Activated CD8-positive, alpha-beta memory T cell treated with anti-CD3 and anti-CD28 coated beads for 36 hours (primary cell): ENCODE measurements at places on chromosomes 1 and 21. TPM values are rescaled to one million over a fixed set of nuclear protein-coding genes. Genes with fewer than 3 reads are reported as not detected.

The RHD gene
- total RNA-seq, result not detected

The LMOD1 gene
- not detected for total RNA-seq

The SPATA46 gene
- total RNA-seq, result not detected

The RAB25 gene
- not detected for total RNA-seq

The EFNA3 gene
- total RNA-seq, result 3.5 TPM

The KRTAP19-3 gene
- total RNA-seq, result not detected

The PTPRF gene
- 0.86 TPM for total RNA-seq

The POU3F1 gene
- 0.15 TPM for total RNA-seq

The KRTAP24-1 gene
- total RNA-seq, result not detected

The SETD4 gene
- 16.0 TPM for total RNA-seq

The ASCL5 gene
- total RNA-seq, result not detected

The TMPRSS3 gene
- 33.8 TPM for total RNA-seq

The OR2L8 gene
- total RNA-seq, result not detected

The GADD45A gene
- total RNA-seq, result 27.4 TPM

The CFAP74 gene
- not detected for total RNA-seq

The ADORA1 gene
- total RNA-seq, result not detected

The FCGR2B gene
- not detected for total RNA-seq

The GJB4 gene
- total RNA-seq, result not detected

The ANKRD35 gene
- total RNA-seq, result 1.2 TPM

The PSMB4 gene
- total RNA-seq, result 448 TPM

The YBX1 gene
- 1,420 TPM for total RNA-seq

The ERICH3 gene
- total RNA-seq, result not detected

The LEFTY2 gene
- not detected for total RNA-seq

The CGN gene
- total RNA-seq, result 1.2 TPM

The AZIN2 gene
- total RNA-seq, result 2.0 TPM

The SRRM1 gene
- 233 TPM for total RNA-seq

The SH2D5 gene
- total RNA-seq, result 0.34 TPM

The FCMR gene
- total RNA-seq, result 56.4 TPM

The WNT2B gene
- total RNA-seq, result not detected

The GBP5 gene
- total RNA-seq, result 99.1 TPM

The TRMT13 gene
- total RNA-seq, result 23.3 TPM

The SORT1 gene
- total RNA-seq, result 2.7 TPM

The RGS4 gene
- not detected for total RNA-seq

The SLC5A3 gene
- total RNA-seq, result 26.6 TPM

The ZMYND12 gene
- 0.84 TPM for total RNA-seq
